ENCODE measurements at places on chromosomes 5 and 9.

GRCh38 chr9:134552349-134552990, 89.1 kb upstream of the COL5A1 start:
- no peak for DNase-seq

DNA sequence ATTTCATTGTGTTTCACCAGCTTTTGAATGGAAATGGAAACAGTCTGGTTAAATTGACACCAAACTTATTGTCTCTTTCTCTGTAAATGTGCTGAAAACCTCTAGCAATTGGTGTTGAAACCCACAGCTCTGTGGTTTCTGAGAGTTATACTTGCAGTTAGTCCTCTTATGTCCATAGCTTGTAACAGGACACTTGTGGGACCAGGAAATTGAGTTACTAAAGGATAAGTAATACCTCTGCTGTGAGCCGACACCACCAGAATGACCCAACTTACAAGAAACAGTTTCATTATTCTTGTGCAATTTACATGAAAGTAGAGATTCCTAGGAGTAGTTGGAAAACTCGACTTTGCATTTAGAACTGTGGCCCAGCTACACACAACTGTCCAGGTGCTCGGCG, 191.5 kb downstream of the CFAP90 start:
- DNase-seq, result no peak

DNA sequence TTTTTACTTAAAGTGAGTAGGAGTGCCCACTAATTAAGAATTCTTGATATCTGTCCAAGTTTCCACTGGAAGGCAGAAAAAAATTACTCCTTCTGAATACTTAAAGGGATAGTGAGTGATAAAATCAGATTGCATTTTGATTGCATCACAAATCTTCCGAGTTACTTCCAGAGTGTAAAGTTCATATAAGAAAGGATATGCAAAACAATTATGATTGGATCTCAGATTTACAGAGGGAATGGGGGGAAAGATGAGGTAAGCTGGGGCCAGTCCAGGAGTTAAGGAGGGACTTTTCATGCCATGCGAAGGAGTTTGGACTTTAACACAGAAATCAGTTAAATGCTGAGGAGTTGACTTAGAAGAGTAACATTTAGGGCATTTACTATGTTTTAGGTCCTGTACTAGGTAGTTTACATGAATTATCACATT, 9.3 kb upstream of the RNF145 start:
- no peak for DNase-seq

DNA sequence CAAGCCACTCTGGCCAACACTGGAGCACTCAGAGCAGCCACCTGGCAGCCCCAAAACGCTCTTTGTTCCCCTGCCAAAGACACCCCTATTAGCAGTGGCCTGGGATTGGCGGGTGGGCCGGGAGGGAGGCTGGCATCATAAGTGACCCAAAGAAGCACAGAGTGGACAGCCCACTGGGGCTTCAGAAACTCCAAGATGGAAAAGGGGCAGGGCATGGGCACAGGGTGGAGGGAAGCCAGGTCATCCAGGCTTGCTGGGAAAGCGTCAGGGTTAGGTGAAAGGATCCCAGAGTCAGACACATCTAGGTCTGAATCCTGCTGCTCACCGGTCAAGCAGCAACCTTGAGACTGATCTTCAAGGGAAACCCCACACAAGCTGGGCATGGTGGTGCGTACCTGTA, 14.8 kb downstream of the EEIG1 start:
- no peak for DNase-seq

- no peak for DNase-seq
Observed at GRCh38 chr9:18682907-18683306, 209.0 kb downstream of the ADAMTSL1 start.

DNA sequence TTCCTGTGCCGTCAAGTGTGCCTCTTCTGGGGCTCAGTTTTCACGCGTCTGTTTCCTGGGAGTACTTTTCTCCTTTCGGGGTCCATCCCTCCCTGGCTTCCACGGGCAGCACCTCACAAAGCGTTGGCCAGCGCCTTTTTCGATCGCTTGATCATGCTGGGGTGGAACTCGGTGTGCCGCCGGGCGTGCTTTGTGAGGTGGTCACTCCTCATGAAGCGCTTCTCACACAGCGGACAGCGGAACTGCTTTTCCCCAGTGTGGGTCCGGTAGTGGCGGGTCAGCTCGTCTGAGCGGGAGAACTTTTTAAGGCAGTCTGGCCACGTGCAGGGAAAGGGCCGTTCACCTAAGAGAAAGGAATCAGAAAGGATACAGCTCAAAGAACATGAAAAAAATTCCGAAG, 26.8 kb downstream of the KLF9 start:
- DNase-seq, result no peak

GRCh38 chr5:89729623-89730301, 679.8 kb downstream of the CETN3 start:
- DNase-seq, result peak; percentile 38

GRCh38 chr5:37881359-37881758, 41.5 kb upstream of the GDNF start:
- no peak for DNase-seq

GRCh38 chr5:179421144-179421901, 76.1 kb upstream of the ADAMTS2 start:
- DNase-seq, result no peak

DNA sequence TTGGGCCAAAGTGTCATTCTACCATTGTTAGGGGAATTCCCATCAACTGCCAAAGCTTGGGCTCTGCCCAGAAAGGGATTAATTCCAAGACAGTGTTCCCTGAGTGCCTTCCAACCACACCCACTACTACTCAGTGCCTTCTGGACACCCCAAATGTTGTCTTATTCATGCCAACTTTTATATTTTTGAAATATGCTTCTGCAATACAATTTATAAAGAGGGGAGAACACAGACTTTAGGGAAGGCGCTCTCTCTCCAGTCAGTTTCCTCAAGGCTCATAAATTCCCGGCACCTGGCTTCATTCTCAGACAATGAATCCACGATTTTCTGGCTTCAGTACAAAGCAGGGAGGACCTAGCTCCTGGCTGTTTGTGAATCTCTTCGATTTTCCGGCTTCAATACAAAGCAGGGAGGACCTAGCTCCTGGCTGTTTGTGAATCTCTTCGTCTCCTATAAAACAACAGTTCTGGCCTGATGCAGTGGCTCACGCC, 120.1 kb upstream of the MYO10 start:
- peak; percentile 53 for DNase-seq

DNA sequence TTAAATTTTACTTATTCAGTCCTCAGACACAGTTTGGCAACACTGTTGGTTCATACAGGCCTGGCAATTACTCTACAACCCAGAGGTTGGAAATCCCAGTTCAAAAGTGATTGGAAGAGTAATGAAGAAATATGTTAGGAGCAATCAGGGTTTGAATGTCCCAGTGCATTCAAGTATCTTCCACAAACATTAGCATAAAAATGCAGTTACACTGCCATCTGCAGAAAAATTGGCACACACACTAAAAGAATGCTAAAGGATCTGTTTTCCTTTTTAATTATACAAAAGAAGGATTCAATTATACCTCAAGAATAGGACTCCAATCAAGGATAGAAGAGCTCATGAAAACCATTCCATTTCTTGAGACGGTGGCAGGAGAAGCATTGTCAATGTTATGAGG, 130.2 kb downstream of the DNAH5 start:
- peak; percentile 29 for DNase-seq

GRCh38 chr9:124013309-124014210, 2.0 kb downstream of the LHX2 start:
- no peak for DNase-seq

DNA sequence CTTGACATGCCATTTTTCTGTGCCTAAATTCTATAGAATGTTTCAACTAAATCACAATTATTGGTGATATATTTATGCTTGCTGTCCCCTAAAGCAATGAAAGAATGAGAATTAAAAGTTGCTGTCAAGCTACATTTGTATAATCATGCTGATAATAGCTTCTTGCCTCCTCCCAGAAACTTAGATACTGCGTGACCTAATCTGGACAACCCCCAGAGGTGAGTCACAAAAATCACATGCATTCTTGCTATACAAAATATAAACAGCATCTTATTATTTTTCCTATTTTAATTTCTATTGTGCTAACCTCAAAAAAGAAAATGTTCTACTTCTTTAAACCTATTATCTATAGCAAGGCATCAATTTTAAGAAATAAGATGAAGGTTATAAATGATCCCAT, 995.8 kb upstream of the ACO1 start:
- DNase-seq, result peak; percentile 59

Data from epithelial cell of esophagus (primary cell).